ENCODE measurements at places on chromosomes 11 and 22. TPM values are rescaled to one million over a fixed set of nuclear protein-coding genes. Genes with fewer than 3 reads are reported as not detected.

GAL3ST1 gene
- total RNA-seq: not detected

RTCB gene
- 196 TPM for total RNA-seq

DDX25 gene
- not detected for total RNA-seq

DNA sequence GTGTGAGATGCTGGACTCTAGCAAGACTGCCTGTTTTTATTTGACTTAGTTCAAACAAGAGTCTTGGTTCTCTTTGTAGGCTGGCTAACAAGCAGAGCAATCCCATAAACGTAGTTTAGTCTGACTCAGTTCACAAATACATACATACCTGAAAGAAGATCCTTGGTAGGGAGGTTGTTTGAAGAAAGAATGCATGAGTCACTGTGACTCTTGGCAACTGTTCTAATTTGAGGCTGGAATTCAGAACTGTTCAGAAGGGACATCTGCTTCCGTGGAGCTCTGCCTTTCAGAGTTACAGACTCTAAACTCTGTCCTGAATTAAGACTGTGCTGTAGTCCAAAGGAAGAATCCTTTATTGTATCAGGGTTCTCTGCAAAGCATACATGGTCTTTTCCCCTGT lies 32.2 kb downstream of the C2CD3 start:
- H3K4me1 ChIP-seq: peaks cover 48% of the 10 kb centered on the region
- H3K27me3 ChIP-seq: no peaks in the 10 kb centered on the region
- H3K4me3 ChIP-seq: no peak overlapping the region
- H3K36me3 ChIP-seq: peaks cover 14% of the 10 kb centered on the region
- H3K27ac ChIP-seq: peak overlapping the region; percentile 95
- DNase-seq: peak; percentile 81

DNA sequence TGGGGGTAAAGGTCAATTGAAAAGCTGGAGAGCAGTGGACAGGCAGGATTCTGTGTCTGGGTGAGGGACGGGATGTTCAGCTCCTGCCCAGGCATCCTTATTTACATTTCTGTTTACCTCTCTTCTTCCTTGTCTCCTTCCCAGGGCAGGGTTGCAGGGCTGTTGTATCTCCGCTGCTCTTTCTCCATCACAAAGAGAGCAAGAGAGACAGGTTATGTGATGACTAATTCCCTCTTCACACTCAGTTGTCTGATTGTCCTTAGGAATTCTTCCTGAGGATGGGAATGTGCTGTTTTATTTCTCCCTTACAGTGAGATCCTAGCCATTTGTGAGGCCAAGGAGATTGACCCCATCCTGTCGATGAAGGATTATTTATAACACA lies 104.9 kb downstream of the VPREB1 start:
- no peak overlapping the region for H3K4me3 ChIP-seq
- DNase-seq: no peak
- H3K27me3 ChIP-seq: peaks cover 26% of the 10 kb centered on the region
- H3K36me3 ChIP-seq: no peaks in the 10 kb centered on the region

DNA sequence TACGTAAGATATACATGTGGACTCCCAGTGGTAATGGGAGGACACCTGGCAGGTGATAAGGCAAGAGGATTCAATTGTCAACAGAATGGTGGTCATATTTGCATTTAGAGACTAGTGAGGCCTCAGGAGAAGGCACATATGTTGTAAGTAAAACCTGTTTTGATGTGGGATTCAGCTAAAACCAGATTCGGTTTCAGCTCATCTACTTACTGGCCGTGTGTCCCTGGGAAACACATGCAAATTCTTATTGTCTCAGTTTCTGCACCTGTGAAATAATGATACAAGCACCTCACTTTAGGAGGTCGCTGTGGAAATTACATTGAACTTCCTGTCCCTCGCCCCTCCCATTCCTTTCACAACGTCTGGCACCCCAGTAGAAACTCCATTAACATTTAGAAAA lies 78.9 kb upstream of the FIBIN start:
- no peaks in the 10 kb centered on the region for H3K27me3 ChIP-seq
- no peak overlapping the region for H3K27ac ChIP-seq
- no peak for DNase-seq
- H3K36me3 ChIP-seq: no peaks in the 10 kb centered on the region
- H3K4me1 ChIP-seq: no peaks in the 10 kb centered on the region

DNA sequence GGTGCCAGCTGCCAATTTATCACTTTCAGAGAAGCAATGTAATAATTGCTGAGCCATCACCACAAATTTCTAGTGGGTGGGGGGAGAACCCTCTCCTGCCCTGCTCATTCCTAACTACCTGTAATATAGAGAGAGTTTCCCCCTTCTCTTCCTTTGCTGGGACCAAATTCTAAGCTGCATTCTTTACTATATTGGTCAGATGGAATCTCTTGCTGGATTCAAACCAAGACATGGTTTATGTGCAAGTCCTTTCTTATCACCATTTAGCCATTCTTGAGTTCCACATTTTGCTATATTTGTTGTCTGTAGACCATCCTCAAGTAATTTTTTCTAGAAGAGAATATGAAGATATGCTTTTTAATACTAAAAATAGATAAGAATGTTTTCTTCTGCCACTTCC lies 452.1 kb downstream of the MN1 start:
- no peaks in the 10 kb centered on the region for H3K27me3 ChIP-seq
- H3K4me3 ChIP-seq: no peak overlapping the region
- no peak overlapping the region for H3K27ac ChIP-seq
- H3K36me3 ChIP-seq: no peaks in the 10 kb centered on the region
